T follicular helper cell (primary cell): ENCODE measurements at places on chromosomes 16 and 17.

DNA sequence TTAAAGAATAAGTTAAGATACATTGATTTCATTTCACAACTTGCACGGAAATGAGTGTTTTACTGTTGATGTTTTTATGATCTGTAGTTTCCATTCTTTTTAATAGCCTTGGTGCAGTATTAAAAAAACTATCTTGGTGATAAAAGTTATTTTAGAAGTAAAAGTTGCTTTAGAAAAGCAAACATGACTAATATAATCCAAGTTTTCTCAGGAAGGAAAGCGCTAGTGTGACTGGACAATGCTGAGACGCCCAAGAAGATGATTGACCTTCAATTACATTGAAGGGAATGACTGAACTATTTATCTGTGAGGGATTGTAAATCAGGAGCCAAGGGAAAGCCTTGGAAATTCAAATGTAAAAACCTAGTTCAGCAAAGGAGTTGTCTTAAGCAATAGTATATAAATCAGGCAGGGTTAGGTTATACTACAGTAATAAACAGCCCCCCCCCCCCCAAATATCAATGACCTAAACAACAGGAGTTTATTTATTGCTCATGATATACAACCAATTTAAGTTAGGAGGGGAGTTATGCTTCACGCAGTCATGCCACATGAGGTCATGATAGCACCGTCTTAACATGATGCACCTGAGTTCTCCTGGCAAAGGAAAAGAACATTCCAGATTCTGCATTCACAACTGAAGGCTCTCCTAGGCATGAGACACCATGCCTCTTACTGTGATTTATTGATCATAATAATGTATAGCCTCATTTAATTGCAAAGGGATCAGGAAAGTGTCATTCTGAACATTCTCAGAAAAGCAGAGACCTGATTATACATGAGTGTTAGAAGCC, 443.8 kb downstream of the CDH13 start:
- no peak for DNase-seq

- DNase-seq, result no peak
Observed at GRCh38 chr16:31519759-31520431, 7.8 kb upstream of the AHSP start.

- DNase-seq, result no peak
Observed at GRCh38 chr17:77085926-77086432, 54.8 kb upstream of the SEC14L1 start.

GRCh38 chr16:29742683-29743275, 3.0 kb downstream of the C16orf54 start:
- DNase-seq, result no peak

DNA sequence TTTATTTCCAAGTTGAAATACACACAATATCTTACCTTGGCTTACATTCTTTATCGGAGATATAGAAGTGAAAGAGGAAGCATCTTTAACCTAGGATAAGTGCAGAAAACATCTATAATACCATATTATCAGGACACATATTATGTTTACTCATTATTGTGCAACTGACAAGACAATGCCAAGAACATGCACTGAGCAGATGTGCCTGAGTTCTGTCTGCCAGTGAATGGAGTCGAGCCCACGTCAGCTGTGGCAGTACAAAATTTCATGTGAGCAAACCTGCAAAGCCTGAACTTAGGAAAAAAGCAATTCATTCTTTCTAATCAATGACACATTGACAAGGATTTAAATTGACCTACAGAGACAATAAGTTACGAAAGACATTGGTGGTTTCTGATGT, 154.4 kb downstream of the AXIN2 start:
- no peak for DNase-seq

DNA sequence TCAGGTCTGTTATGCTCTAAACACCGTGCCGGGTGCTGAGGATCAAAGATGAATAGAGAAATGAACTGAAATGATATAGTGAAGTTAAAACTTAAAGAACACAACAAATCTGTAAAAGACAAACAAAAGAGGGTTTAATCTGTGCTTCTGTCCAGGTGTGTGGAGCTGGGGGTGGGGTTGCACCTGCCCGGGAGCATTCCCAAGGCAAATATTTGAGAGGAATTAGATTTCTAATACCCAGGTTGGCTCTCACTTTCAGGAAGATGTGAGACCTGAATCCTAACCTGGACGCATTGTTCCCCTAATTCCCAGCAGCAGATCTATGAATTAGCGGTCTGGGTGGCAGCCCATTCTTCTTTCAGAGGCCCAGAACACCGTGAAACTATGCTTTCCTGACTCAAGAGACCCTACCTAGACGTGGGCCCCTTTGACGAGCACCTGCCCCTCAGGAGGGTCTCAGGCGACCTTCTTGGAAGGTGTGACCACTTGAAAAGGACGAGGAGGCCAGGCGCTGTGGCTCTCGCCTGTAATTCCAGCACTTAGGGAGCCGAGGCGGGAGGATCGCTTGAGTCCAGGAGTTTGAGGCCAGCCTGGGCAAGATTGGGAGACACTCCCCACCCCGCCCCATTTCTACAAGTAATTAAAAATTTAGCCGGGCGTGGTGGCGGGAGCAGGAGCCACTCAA, 677 bp upstream of the RANGRF start:
- no peak for DNase-seq

DNA sequence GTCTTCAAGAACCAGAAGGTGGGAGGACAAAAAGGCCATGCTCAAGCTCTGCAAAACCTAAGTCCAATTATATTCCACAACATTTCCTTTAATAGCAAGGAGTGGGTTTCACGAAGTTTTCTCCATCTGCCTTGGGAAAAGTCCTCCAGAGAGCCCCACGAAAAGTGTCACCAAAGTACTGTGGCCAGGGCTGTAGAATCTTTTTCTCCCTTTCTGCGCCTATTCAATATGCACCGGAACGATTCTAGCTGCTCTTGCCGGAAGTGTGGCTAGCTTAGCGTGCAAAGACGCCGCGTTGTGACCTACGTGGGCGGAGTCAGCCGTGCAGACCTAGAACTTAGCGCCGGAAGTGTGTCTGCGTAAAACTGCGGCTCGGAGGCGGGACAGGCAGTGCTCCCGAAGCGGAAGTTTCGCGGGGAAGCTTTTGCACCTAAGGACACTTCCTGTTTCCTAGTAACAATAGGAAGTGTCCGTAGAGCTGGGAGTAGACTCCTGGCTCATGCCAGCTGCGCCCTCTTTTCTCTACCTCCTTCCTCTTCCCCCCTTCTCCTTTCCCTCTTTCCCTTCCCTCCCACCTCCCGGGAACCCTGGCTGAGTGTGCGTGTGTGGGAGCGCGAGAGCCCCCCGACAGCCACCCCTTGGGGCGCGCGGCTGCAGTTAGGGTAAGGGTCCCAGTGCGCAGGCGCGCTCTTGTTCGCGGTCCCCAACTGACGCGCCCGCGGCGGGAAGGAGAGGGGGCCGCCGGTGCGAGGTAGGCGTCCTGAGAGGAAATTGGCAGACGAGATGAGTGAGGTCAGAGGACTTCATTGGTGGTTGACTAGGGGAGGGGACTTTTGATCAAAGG, at the start of the genes ZNF646 and ZNF668:
Gene ZNF646, plus strand, starts transcription at position 453 of the 844 bp plus-strand sequence. CDS start 1,903 bp downstream, outside the sequence.
Gene ZNF668, minus strand, starts transcription at position 271 of the 844 bp plus-strand sequence. CDS start 9,781 bp downstream, outside the sequence.
- DNase-seq, result peak; percentile 98

- DNase-seq, result peak; percentile 73
Observed at GRCh38 chr17:58344047-58344790, 7.8 kb downstream of the SUPT4H1 start.

- no peak for DNase-seq
Observed at GRCh38 chr16:63789603-63790002, 1332.3 kb downstream of the CDH11 start.

- no peak for DNase-seq
Observed at GRCh38 chr17:72476575-72476986, 355.8 kb downstream of the SOX9 start.

- peak; percentile 25 for DNase-seq
Observed at GRCh38 chr16:1781758-1782407, 488 bp downstream of the SPSB3 start.

- no peak for DNase-seq
Observed at GRCh38 chr17:83170571-83171260, 91.3 kb downstream of the METRNL start.

GRCh38 chr17:79473876-79474440, 136.9 kb downstream of the RBFOX3 start:
- no peak for DNase-seq

DNA sequence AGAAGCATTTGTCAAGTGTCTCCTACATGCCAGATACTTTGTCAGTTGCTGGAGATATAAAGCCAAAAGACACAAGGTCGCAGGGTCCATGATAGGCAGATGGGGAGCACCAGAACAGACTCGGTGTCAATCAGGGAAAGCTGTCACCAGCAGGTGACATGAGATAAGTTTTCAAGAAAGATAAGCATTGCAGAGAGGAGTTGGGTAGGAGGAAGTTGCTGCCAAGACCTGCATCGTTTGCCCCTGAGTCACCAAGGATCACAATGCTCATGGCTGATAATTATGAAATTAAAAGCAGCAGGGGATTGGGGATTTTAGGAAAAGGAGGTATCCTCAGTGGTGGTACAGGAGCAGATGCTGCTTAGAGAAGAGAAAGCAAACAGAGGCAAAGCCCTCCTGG, 551.1 kb upstream of the CDH11 start:
- no peak for DNase-seq

DNA sequence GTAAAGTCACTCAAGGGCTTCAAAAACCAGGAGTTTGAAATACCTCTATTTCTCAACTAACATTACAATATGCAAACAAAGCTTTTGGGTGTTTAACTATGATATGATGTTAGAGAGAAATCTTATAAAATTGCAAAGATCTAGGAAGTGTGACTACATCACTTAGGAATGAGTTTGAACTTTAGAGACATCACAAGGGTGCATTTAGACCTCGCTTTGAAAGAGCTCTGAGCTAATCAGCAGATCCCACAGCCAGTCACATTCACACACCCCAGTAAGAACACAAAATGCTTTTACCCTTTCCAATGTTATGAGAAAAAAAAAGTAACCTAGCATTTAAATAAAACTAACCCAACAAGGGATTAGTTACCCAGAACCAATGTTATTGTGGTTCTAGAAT, 45.2 kb downstream of the HYDIN start:
- no peak for DNase-seq

GRCh38 chr16:1152123-1152638, 725 bp upstream of the CACNA1H start:
- DNase-seq, result peak; percentile 41

GRCh38 chr17:77756846-77757560, 201.5 kb upstream of the TNRC6C start:
- no peak for DNase-seq

DNA sequence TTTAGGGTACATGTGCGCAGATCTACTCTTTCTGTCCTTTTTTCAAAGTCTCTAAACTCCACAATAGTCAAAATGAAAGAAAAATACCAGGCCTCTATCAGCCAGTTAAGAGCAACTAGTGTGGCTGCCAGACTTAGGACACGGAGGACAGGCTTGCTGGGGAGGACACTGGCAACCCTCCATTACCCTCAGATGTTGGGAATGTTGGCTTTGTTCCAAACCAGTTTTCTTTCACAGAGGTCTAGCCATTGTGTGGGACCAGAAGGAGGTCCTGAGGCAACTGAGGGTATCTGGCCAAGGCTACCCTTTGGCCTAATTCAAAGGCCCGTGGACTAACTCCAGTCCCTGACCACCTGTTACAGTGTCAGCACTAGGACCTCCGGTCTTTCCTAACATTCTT, 51.2 kb upstream of the MED9 start:
- no peak for DNase-seq

GRCh38 chr16:3431779-3432219, 11.5 kb downstream of the ZNF597 start:
- DNase-seq, result no peak

GRCh38 chr17:40074871-40075200, 12.1 kb downstream of the THRA start:
- DNase-seq, result no peak

- DNase-seq, result no peak
Observed at GRCh38 chr16:54576785-54577184, 290.2 kb upstream of the IRX3 start.

- DNase-seq, result no peak
Observed at GRCh38 chr17:76027159-76027839, at the start of gene EVPL. EVPL (minus strand) TSS chr17:76027306; CDS start chr17:76027198, 108 bp downstream.

DNA sequence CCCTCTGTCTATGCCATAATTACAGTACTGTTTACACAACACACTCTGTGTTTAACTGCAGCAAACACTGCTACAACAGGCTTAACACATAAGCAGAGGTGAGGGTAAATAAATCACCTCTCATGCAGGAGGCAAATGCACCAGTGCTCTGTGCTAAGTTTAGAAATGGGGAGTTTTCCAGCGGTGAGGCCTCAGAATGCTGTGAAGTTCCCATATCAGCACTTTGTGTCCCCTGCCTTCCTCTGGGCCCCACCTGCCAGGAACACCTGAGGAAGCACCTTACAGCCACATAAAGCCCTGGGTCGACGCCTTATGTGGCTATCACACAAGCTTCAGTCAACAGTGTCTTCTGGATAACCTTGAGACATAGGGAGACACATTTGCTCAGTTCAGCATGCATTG, 304.5 kb downstream of the HAPSTR1 start:
- DNase-seq, result no peak

GRCh38 chr17:78401246-78401645, 22.8 kb downstream of the PGS1 start:
- DNase-seq, result no peak

GRCh38 chr17:63483038-63483437, 6.2 kb downstream of the ACE start:
- DNase-seq, result no peak

DNA sequence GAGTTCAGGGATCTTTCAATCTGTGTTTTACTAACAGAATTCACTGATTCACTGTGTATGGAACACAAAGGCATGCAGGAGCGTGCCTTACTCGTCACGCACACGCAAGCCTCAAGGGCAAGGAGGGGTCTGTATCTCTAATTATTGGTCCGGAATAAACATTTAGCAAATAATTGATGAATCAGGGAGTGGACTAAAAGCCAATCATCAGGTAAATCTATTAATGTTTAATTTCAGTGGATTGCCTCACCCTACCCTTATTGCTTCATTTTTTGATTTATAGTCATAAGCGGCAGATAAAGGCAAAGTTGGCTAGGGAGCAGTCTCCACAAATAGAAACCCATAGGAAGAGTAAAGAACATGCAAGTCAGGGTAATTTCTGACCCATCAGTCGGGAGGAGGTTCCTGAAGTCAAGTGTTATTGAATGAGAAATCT, 7.4 kb upstream of the HSD17B2 start:
- DNase-seq, result no peak

- no peak for DNase-seq
Observed at GRCh38 chr17:79646721-79647455, 36.0 kb upstream of the RBFOX3 start.

GRCh38 chr17:13597723-13598347, 3.9 kb downstream of the HS3ST3A1 start:
- DNase-seq, result no peak

DNA sequence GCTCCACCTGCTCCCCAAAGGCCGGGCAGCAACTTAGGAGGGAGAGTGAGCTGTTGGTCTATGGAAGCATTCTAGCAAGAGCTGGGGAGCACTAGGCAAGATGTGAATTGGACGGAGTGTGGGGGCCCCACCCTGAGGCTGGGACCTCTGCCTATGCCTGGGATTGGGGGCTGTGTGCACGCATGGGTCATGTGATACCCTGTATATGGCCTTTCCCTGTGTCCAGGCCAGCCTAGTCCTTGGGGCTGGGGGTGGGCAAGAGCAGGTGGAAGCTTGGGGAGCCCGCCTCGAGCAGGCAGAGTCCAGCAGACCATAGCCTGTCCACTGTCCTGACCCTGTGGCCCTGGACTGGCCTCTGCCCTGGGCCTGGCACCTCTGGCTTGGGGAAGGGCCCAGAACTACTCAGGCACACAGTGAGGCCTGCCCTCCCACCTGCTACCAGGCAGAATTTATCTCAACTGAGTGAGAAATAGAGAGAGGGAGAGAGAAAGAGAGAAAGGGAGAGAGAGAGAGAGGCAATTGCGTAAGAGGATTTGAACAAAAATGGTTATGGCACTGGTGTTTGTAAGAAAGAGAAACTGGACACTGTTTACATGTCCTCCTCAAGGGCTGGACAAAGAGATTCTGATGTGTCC, 19.1 kb downstream of the PDP2 start:
- DNase-seq, result no peak

GRCh38 chr17:37050920-37051319, 102.2 kb downstream of the AATF start:
- DNase-seq, result no peak
